ENCODE measurements at places on chromosomes 1 and 21. TPM values are rescaled to one million over a fixed set of nuclear protein-coding genes. Genes with fewer than 3 reads are reported as not detected.

The TMPRSS15 gene
- total RNA-seq, result not detected

DNA sequence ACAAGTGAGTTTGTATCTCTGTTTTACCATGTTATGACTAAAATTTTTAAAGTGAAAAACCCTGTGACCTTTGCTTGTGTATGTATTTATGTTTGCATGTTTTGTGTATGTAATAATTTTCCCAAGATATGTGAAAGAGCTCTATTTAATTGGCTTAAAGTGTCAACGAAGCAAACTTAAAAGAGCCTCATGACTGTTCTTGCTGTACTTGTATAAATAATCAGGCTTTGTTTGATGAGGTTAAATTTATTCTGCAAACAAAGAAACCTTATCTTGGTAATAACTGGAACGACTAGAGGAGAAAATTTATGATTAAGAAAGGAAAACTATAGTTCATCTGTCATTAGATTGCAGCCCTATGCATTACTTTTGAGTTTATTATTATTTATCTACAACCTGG, 6.6 kb downstream of the GBP7 start:
- DNase-seq, result no peak

DNA sequence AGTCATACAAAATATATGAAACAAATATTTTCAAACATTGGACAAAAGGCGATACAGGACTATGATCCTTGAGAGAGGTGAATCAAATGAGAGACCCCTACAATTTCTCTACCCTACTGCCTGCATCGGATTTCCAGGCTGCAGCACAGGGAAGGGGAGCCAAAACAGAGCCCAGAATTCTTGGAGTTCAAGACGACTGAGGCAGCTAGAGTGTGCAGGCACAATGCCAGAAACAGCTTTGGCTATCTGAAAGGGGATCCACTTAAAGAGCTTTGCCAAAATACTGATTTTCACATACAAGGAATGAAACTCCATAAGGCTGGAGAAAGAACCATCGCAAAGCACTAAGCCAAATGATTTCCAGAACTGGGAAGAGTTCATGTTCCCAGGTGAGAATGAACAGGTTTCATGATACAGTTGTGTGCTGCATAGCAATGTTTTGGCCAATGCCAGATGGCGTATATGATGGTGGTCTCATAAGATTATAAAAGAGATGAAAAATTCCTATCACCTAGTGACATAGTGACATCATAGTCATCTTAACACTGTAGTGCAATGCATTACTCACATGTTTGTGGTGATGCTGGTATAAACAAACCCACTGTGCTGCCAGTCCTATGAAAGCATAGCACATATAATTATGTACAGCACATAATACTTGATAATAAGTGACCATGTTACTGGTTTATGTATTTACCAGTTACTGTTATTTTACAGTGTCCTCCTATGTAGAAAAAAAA, 77.5 kb downstream of the KCND3 start:
- no peak for DNase-seq

- DNase-seq, result no peak
These were observed 29.3 kb upstream of the DISP1 start for GRCh38 chr1:222785529-222785928.

GRCh38 chr1:43348343-43348808, 10.4 kb upstream of the CDC20 start:
- DNase-seq, result no peak

DNA sequence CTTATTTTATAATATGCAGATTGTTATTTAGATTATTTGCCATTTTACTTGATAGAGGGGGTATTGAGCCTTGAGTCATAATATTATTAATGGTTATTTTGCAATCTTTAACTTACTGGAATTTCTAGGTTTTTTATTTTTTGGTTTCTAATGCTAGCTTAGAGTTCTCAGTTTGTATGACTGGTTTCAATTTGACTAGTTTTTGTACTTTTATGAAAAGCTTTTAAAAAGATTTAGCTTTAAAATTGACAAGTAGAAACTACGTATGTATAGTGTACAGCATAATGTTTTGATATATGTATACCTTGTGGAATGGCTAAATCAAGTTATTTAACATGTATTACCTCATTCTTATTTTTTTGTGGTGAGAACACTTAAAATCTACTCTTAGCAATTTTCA, 41.5 kb downstream of the CEP350 start:
- DNase-seq, result no peak

DNA sequence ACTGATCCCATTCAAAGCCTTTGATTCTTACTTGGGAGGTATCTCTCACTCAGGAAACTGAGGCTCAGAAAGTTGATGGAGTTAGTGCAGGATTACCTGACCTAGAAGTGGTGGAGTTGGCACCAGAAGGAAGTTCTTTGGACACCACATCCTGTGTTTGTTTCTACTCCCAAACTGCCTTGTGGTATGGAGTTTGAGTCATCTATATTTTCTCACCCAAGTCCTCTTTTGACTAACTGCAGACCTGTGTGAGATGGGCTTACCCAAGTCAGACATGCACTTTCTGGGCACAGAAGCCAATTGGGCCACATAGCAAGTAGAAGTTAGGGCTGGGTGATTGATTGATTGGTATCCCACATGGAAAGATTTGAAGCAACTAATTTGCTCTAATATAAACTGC, 36.1 kb downstream of the FGGY start:
- DNase-seq, result no peak

GRCh38 chr1:1155258-1155657, 18.4 kb upstream of the TTLL10 start:
- no peak for DNase-seq

The TTLL10 gene
- not detected for total RNA-seq

- DNase-seq, result no peak
These were observed 74.2 kb downstream of the SIM2 start for GRCh38 chr21:36773117-36773516.

The PPIAL4G gene
- total RNA-seq, result not detected

The NECTIN4 gene
- 3.0 TPM for total RNA-seq

The SV2A gene
- 5.9 TPM for total RNA-seq

DNA sequence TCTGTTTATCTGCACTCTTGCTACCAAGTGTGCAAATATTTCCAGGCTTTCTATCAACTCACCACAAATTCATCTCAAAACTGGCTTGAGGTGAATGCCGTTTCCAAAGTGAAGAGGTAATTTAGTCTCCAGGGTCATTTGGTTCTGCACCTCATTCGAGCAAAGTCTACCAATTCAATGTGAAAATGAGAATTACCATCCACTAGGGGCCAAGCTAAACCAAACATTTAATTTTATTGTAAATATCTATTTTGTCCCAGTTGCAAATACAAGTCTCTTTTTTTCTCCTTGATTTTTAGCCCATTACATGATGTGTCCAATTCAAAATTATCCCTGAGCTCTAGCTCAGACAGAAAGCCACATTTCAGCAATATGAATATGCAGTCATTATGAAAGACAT, 152.3 kb upstream of the PTBP2 start:
- DNase-seq, result no peak

GRCh38 chr1:109514846-109515245, 5.3 kb upstream of the AMIGO1 start:
- no peak for DNase-seq

The PRELP gene
- not detected for total RNA-seq

The S100A3 gene
- total RNA-seq, result 10.2 TPM

- DNase-seq, result no peak
These were observed 160.3 kb downstream of the PTPRU start for GRCh38 chr1:29396438-29397255.

DNA sequence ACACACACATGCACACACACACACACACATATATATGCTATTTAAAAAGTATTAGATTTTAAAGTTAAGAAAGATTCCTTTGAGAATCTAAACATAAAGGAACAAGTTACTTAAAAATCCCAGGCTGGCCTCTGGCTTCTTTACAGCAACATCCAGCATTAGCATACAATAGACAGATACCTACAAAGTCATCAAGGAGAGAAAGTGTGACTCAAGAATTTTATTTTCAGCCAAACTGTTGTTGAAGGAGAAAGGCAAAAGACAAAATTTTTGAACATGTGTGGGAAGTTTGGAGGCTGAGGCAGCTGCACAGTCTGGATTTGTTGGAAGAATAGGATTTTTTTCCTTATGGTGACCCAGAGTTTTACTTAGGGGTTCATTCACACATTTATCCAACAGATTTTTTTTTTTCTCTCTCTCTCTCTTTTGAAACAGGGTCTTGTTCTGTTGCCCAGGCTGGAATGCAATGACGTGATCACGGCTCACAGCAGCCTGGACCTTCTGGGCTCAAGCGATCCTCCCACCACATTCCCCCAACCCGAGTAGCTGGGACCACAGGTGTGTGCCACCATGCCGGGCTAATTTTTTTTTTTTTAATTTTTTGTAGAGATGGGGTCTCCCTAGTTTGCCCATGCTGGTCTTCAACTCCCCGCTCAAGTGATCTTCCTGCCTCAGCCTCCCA, 24.0 kb upstream of the SPOCD1 start:
- DNase-seq, result no peak

- no peak for DNase-seq
These were observed at the start of the genes CPTP and INTS11 for GRCh38 chr1:1324524-1325287. TSS of gene CPTP (plus strand) at chr1:1324802. CDS start at chr1:1326911, 2,109 bp downstream. TSS of gene INTS11 (minus strand) at chr1:1324660. CDS start at chr1:1324608, 52 bp downstream.

- no peak for DNase-seq
These were observed 28.8 kb downstream of the ARHGEF10L start for GRCh38 chr1:17568014-17568900.

The TFF3 gene
- 1.0 TPM for total RNA-seq

- peak; percentile 52 for DNase-seq
These were observed 233.6 kb upstream of the FMN2 start for GRCh38 chr1:239858057-239858456.

The OR2L2 gene
- not detected for total RNA-seq

DNA sequence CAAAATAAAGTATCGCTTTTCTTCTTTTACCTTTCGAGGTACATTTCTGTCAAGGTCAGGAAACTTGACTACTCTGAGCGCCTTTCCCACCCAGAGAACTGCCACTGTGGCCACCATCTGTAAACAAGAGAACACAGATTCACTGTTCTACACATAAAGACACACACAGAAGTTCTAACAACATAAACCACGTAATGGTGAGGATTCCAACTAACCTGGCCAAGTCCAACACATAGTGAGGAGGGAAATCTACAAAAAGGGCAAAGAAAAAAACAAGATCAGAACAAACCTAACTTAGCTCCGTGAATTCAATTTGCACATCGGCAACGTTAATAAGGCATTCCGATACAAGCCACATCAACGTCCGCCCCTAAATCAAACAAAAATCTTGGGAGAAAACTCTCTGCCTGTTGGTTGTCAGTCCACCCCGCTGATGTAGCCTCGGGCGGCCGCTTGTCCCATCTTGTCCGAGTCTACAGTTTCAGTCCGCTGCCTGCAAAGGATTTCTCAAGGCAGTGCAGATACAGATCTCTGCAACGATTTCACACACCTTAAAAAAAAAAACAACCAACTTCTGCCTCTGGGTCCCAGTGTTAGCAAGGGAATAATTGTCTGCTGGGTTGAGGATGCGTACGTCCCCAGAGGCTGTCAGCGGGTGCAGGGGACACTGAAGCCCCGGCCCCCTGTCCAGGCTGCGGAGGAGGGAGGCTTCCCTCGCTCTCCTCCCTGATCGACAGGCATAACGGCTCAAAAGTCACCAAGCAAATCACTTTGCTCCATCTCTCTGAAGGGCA, 1.0 kb downstream of the SLC35D1 start:
- no peak for DNase-seq

The TAS1R3 gene
- not detected for total RNA-seq

DNA sequence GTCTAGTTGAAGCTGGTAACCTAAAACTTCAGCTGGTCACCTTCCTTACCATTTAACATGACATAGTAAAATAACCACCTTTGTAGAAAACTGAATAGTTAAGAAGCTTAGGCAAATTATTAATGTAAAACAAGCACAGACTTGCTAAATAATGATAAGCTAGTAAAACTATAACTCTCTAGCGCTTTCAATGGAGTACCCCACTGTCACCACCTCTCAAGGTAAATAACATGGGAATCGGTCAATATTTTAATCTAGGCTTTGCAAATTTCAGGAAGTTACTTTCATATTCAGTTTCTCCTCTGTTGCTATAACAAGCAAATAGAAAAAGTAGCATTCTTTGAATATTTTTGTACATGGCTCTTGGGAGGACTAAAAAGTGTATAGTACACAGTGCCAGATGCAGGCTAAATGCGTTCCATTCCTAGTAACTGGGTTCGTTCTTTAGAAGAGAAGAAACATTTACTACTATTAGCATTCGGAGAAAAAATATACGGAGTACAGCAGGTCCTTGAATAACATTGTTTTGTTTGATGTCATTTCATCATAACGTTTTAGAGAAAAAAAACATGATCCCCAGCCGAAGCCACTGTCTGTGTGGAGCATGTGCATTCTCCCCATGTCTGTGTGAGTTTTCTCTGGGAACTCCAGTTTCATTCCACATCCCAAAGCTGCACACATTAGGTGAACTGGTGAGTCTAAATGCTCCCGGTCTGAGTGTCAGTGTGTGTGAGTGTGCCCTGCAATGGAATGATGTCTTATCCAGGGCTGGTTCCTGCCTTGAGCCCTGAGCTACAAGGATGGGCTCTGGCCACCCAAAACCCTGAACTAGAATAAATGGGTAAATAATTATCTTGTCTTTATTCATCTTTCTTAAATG, 52.5 kb downstream of the EPRS1 start:
- no peak for DNase-seq

DNA sequence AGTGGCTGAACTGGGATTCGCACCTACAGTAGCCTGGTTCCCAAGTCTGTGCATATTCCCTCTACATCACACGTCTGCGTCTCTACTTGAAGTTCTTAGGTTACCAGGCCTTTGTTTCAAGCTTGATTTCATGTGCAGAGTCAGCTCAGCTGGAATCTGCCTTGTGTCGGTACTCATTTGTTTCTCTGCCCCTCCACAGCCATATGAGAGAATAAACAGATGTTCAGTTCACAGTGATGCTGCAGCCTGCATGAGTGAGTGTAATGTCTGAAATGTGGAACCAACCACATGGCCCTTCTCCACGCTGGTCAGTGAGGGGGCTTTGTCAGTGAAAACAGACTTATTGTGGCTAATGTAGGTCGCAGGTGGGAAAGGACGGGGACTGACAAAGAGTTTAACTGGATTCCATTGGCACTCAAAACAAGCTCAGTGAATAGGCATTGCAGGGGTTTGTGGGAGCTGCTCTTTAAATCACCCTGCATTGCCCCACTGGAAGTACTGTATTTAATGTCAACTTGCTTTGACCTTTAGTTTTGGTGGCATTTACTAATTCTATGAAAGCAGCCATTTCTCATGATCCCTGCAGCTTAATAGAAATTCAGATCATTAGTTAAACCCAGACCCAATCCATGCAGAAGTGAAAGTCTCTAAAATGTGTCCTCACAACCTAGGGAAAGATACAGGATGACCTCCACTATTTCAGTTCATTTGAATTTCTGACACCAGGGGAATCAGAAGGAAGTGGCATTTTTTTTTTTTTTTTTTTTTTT, 136.4 kb upstream of the FAM78B start:
- DNase-seq, result no peak

GRCh38 chr1:160189649-160190625, at the start of gene CASQ1:
TSS of gene CASQ1 (plus strand) at chr1:160190575. CDS start at chr1:160190752, 177 bp downstream.
- DNase-seq, result no peak

The TMCO4 gene
- 20.0 TPM for total RNA-seq

The GRHL3 gene
- total RNA-seq, result 9.9 TPM

The KANK4 gene
- total RNA-seq, result under 0.01 TPM

- no peak for DNase-seq
These were observed 33.9 kb upstream of the PUM1 start for GRCh38 chr1:31099293-31100032.

Measured in epithelial cell of proximal tubule (primary cell).